ENCODE measurements at places on chromosomes 5 and 9.

GRCh38 chr5:132239776-132240175 lies 12.1 kb upstream of the P4HA2 start:
- no peak for DNase-seq

DNA sequence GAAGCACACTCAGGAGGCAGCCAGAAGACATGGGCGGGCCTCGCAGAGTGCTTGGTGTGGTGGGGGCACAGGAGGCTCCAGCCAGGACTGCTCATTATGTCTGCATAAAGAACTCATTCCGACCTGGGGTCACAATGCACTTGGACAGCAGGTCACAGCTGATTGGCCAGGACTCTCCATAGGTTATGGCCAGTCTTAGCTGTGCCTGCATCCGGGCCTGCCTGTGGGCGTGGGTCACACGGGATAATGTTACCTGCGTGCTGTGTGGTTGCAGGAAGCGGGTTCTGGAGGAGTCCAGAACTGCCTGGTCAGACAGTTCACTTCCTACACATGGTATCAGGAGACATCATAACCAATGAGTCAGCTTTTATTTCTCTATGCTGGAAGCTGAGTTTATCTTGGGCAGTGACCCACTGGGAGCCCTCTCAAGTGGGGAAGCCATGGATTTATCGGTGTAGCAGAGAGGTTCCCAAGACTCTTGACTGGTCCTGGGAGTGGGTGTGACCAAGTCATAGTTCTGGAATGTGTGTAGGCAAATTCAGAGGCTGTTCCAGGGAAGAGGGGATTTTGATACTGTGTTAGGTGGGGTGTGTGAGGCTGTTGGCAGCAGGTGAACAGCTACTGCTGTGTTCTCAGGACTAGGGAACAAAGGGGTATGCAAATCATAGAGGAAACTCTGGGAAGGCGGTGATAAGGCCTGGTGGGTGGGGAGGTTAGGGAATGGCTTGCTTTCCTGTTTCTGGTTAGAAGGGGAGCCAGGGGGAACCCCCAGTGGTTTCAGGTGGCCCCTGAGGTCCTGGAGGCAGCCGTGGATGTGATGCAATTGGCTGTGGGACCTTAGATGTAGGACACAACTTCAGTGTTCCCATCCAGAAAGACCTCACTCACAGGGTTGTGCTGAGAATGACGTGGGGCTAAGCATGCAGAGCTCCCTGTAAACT lies 51.3 kb downstream of the ARHGEF37 start:
- DNase-seq = peak; percentile 87

- no peak for DNase-seq
Observed at GRCh38 chr5:115369430-115370144, 73.1 kb upstream of the CCDC112 start.

DNA sequence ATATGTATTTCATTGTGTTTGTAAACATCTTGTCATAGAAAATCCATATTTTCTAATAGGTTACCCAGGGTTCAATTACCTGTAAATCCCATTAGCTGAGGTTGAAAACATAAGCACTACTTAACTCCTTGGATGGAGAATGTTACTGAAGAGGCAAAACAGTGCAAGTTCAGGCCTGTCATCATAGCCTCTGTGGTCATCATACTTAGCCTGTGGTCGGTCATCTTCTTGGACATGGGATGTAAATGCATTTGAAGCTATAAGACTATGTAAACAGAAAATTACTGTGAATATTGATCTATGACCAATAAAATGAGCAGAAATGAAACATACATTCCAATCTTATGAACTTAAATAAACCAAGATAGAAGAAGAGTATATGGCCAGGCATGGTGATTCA lies 164.7 kb downstream of the CHSY3 start:
- no peak for DNase-seq

- DNase-seq = peak; percentile 53
Observed at GRCh38 chr5:171162596-171162995, 146.5 kb upstream of the TLX3 start.

DNA sequence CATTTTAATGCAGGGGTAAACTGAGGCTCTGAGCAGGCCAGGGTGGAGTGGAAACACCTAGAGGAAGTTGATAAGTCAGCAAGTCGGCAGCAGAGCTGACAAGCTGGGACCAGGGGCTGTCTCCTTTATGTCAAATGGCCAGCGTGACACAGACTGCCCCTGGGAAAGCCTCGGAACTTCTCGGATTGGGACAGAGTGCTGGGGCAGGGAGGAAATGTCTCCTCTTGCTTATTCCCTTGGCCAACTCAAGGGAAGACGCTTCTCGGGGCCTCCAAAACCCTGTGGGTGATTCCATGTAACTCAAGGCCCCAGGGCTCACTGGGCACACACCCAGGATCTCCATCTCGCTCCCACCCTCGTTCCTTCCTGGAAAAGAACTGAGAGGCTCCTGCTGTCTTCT lies 25.4 kb upstream of the ANXA6 start:
- no peak for DNase-seq

- no peak for DNase-seq
Observed at GRCh38 chr5:36585701-36586100, 20.7 kb upstream of the SLC1A3 start.

DNA sequence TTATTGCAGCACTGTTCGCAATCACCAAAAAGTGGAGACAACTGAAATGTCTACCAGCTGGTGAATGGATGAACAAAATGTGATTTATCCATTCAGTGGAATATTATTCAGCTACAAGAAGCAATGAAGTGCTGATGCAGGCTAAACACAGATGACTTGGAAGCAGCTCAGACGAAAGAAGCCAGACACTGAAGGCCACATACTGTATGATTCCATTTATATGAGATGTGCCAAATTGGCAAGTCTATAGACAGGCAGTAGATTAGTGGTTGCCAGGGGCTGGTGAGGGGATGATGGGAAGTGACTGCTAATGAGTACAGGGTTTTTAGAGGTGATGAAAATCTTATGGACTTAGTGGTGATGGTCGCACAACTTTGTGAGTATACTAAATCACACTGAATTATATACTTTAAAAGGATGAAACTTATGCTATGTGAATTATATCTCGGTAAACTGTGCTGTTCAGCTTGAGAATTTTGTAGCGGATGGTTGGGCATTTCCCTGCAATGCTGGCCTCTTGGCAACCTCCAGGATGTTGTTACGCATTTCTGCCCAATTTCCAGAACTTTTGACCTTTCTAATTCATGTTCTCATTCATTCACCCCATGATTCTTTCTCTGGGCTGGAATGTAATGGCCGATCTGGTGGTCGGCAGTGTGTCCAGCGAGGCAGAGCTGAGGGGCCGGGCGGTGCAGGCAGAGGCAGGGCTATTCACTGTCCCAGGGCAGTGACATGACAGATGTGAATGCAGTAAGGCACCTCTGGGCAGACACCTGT lies 22.0 kb upstream of the WNK2 start:
- no peak for DNase-seq
